GM12878 (cell line): ENCODE measurements at places on chromosomes 3 and 15.

- no peaks in the 10 kb centered on the region for H3K36me3 ChIP-seq
- DNase-seq, result no peak
- H3K4me3 ChIP-seq, result no peak overlapping the region
- no peak overlapping the region for H3K27ac ChIP-seq
- no peaks in the 10 kb centered on the region for H3K27me3 ChIP-seq
Observed at GRCh38 chr3:54079730-54080325, 42.5 kb upstream of the CACNA2D3 start.

DNA sequence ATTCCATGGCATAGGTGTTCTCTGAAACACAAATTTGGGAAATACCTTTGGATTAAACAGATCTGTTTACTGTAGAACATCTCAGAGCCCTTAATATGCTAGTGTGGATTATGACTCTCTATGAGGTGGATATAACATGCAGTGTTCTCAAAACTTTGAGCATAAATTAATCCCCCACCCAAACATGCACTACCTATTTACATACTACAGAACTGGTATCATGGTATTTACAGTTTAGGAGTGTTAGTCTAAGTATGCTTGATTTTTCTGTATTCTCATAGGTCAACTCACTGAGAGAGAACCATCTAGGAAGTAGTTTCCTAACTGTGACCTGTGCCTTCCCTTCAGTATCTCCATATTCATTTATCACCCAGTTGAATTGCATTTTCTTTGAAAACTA is 30.9 kb upstream of the ZNF609 start:
- no peaks in the 10 kb centered on the region for H3K36me3 ChIP-seq
- DNase-seq, result no peak
- no peaks in the 10 kb centered on the region for H3K27me3 ChIP-seq
- peaks cover 22% of the 10 kb centered on the region for H3K4me1 ChIP-seq
- H3K4me3 ChIP-seq, result peak overlapping the region; percentile 6; the same call in 1 of the 2 replicates
- H3K27ac ChIP-seq, result peak overlapping the region; percentile 87

- no peak for DNase-seq
- H3K27ac ChIP-seq, result no peak overlapping the region
- peaks cover 2% of the 10 kb centered on the region; the same call in 1 of the 2 replicates for H3K4me1 ChIP-seq
- no peaks in the 10 kb centered on the region for H3K27me3 ChIP-seq
- no peak overlapping the region for H3K4me3 ChIP-seq
- H3K36me3 ChIP-seq, result no peaks in the 10 kb centered on the region
Observed at GRCh38 chr3:184806567-184807271, 5.2 kb upstream of the VPS8 start.

- H3K27ac ChIP-seq, result no peak overlapping the region
- no peaks in the 10 kb centered on the region for H3K4me1 ChIP-seq
- no peak for DNase-seq
- no peaks in the 10 kb centered on the region for H3K27me3 ChIP-seq
- peaks cover 37% of the 10 kb centered on the region; the same call in 1 of the 2 replicates for H3K36me3 ChIP-seq
- no peak overlapping the region for H3K4me3 ChIP-seq
Observed at GRCh38 chr3:53224026-53224425, 31.8 kb downstream of the TKT start.

- no peaks in the 10 kb centered on the region for H3K4me1 ChIP-seq
- H3K27ac ChIP-seq, result no peak overlapping the region
- no peak for DNase-seq
Observed at GRCh38 chr15:69132977-69133861, 27.2 kb upstream of the GLCE start.

DNA sequence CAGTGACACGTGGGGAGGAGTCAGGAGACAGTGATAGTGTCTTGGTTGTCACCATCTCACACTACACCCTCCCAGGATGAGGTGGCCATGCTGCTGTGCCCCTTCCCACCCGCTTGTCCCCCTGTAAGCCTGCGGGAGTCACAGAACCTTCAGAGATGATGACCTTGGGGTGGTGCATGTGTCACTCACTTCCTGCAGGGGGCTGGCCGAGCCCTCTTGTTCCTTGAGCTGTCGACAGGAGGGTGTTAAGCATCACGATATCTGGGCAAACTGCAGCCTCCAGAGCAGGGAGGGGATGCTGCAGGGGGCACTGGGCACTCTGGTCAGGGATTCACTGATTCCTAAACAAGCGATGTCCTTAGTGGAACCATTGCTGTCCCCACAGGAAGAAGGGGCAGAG is 27.7 kb downstream of the FAH start:
- peaks cover 1% of the 10 kb centered on the region for H3K36me3 ChIP-seq
- H3K4me3 ChIP-seq, result no peak overlapping the region
- H3K27me3 ChIP-seq, result no peaks in the 10 kb centered on the region
- H3K27ac ChIP-seq, result no peak overlapping the region
- DNase-seq, result no peak
- H3K4me1 ChIP-seq, result no peaks in the 10 kb centered on the region

DNA sequence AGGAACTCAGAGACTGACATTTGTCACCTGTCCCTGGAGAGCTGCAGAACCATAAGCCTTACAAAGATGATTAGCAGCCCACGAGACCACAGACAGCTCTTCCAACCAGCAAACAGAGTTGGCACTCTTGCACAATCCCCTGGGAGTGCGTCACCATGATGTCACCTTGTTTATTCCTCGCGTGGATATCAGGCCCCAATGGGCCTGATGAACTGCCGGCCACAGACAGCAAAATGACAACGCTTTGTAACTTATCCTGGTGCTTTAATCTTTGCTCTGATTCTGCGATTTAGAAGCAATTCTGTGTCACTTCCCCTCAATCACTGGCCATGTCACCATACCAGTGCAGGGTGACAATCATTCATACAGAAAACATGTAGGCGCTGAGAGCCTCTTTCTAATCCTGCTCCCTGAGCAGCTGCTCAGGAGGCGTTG is 89.2 kb downstream of the TAMM41 start:
- H3K4me1 ChIP-seq, result no peaks in the 10 kb centered on the region
- no peaks in the 10 kb centered on the region for H3K36me3 ChIP-seq
- no peaks in the 10 kb centered on the region; the same call in 1 of the 2 replicates for H3K27me3 ChIP-seq
- no peak overlapping the region for H3K27ac ChIP-seq

DNA sequence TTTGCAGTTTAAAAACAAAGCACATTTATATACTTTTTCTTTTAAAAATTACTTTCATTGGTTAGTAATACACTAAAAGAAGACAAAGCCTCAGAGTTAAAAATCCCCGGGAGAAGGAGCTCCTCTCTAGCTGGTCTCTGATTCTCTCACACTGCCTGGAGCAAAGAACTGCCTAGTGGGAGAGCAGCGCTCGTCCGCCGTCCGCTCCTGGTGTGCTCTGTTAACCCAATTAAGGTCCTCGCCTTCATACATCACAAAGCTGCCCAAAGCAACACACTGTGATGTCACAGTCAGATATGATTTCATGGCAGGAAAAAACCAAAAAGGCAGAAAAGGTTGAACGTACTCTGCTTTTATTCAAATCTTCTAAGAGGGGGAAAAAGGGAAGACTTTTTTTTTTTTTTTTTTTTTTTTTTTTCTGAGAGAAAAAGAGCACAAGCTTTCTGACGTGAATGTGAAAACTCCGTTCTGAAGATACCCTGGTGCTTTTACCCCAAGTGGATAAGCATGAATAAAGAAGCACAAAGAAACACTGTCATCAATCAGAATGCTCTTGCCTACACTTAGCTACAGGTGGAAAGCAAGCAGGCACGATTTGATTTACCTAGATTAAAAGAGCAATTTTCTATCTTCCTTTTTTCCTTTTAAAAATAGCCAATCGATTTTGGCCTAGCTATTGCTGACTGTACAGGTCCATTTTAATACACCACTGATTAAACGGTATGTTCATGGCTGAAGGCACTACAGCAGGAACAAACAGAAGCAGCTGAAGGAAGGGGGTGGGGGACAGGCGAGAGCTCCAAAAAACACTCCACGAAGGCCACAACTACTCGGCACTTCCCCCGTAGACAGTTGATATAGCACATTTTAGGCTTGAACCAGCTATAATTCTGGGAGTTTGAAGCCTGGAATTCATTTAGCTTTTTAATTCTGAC is 115.2 kb downstream of the TIGIT start:
- no peaks in the 10 kb centered on the region for H3K36me3 ChIP-seq
- H3K4me1 ChIP-seq, result peaks cover 12% of the 10 kb centered on the region
- no peaks in the 10 kb centered on the region for H3K27me3 ChIP-seq
- no peak overlapping the region for H3K27ac ChIP-seq
- H3K4me3 ChIP-seq, result no peak overlapping the region

DNA sequence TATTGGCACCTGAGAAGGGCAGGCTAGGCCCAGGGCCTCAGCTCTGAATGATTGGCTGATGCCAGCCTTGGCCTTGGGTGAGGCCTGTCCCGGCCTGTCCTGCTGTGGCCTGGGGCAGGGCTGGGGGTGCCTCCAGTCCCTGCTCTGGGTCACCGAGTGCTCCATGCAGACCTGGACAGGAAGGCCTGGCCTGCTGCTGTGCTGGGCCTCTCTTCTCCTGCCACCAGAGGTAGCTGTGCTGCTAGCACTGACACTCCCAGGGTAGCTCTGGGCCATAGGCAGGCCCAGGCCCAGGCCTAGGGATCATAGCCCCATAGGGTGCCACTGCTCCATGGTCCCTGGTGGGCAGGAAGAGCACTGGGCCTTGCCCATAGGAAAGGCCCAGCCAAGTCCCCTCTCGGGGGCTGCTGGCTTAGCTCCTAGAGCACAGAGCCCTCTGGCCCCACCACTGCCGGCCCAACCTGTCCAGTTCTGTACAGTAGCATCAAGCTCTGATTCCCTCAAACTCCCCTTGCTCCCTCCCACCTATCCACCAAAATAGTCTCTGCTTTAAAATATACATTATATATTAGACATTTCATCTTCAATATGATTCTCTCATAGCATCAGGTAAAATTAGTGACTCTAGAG is 18.2 kb downstream of the ABTB1 start:
- DNase-seq, result no peak
- no peak overlapping the region for H3K27ac ChIP-seq
- no peaks in the 10 kb centered on the region for H3K27me3 ChIP-seq

DNA sequence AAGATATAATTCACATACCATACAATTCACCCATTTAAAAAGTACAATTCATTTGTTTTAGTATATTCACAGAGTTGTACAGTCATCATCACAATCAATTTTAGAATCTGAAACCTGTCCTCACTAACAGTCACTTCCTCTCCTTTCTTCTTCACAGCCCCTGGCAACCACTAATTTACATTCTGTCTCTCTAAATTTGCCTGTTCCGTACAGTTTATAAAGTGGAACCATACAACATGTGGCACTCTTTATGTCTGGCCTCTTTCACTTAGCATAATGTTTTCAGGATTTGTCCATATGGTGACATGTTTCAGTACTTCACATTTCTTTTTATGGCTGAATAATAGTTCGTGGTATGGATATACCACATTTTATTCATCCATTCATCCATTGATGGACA is 22.7 kb downstream of the ERICH6 start:
- peak overlapping the region; percentile 46; the same call in 1 of the 2 replicates for H3K27ac ChIP-seq
- H3K36me3 ChIP-seq, result no peaks in the 10 kb centered on the region
- H3K27me3 ChIP-seq, result no peaks in the 10 kb centered on the region
- peak; percentile 48 for DNase-seq

GRCh38 chr15:31328969-31329639 is 2.5 kb downstream of the KLF13 start:
- DNase-seq, result no peak
- H3K4me3 ChIP-seq, result peak overlapping the region; percentile 91
- no peaks in the 10 kb centered on the region for H3K27me3 ChIP-seq
- H3K36me3 ChIP-seq, result peaks cover 5% of the 10 kb centered on the region; the same call in 1 of the 2 replicates

- H3K36me3 ChIP-seq, result no peaks in the 10 kb centered on the region
- DNase-seq, result no peak
- peaks cover 18% of the 10 kb centered on the region for H3K4me1 ChIP-seq
- H3K27me3 ChIP-seq, result no peaks in the 10 kb centered on the region
- H3K27ac ChIP-seq, result no peak overlapping the region
Observed at GRCh38 chr3:10173095-10173925, 8.6 kb downstream of the IRAK2 start.

GRCh38 chr3:151219056-151219455 is 16.0 kb upstream of the GPR171 start:
- no peak overlapping the region for H3K4me3 ChIP-seq
- H3K27ac ChIP-seq, result no peak overlapping the region
- no peaks in the 10 kb centered on the region for H3K36me3 ChIP-seq
- peaks cover 2% of the 10 kb centered on the region for H3K27me3 ChIP-seq

DNA sequence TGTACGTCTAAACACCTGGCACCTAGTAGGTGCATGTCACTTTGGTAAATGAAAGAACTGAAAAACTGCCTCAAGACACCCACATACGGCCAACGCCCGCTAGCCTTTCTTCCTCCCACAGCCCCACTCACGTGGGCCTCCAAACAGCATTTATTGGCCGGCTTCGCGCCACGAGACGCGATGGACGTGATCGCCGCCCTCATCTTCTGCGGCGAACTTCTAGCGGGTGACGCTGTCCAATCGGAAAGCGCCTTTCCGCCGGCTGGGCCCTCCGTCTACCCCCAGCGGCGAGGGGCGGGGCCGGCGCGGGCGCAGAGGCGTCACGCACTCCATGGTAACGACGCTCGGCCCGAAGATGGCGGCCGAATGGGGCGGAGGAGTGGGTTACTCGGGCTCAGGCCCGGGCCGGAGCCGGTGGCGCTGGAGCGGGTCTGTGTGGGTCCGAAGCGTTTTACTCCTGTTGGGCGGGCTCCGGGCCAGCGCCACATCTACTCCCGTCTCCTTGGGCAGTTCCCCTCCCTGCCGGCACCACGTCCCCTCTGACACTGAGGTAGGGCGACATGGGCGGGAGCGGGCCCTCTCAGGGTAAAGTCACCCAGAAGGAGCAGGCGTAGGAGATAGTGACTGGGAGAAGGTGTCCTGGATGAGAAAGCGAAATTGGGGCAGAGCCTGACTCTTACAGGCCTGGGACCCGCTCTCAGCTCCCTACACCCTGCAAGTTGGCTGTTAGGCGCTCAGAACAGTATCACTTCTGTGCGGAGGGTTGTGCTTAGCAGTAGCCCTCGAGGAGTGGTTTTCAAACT is at the start of gene LMLN:
Gene LMLN (plus strand): TSS at position 327 of the 803 bp plus-strand sequence. CDS start 29 bp downstream, at position 356.
- no peaks in the 10 kb centered on the region for H3K27me3 ChIP-seq
- peaks cover 24% of the 10 kb centered on the region for H3K36me3 ChIP-seq
- DNase-seq, result peak; percentile 80
- peak within 1 kb of the TSS; percentile 41; the same call in 1 of the 2 replicates for H3K27ac ChIP-seq
- H3K4me1 ChIP-seq, result peaks cover 6% of the 10 kb centered on the region

GRCh38 chr3:98004721-98005120 is 30.4 kb downstream of the GABRR3 start:
- no peak overlapping the region for H3K27ac ChIP-seq
- no peak overlapping the region for H3K4me3 ChIP-seq
- H3K4me1 ChIP-seq, result peaks cover 22% of the 10 kb centered on the region; the same call in 1 of the 2 replicates
- H3K36me3 ChIP-seq, result no peaks in the 10 kb centered on the region

GRCh38 chr3:120528163-120528562 is 68.0 kb upstream of the NDUFB4 start:
- no peak for DNase-seq
- no peaks in the 10 kb centered on the region for H3K36me3 ChIP-seq
- H3K27ac ChIP-seq, result no peak overlapping the region

DNA sequence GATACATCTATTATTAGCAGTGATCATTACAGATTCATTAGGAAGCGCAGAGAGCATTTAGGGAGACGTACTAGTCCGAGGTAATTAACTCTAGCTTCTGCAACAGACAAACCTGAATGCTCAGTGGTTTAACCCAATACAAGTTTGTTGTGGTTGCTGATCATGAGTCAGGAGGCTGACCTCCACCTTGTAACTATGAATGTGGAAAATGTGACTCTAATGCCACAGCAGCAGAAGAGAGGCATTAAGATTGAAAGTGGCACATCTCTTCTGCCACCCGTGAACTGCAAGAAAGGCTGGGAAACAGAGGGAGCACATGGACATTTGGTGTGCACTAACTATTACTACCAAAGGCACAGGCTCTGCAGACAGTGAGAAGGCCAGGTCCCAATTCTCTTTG is 71.2 kb upstream of the C3orf80 start:
- no peak overlapping the region for H3K4me3 ChIP-seq
- H3K27me3 ChIP-seq, result no peaks in the 10 kb centered on the region
- no peaks in the 10 kb centered on the region for H3K36me3 ChIP-seq
- no peak for DNase-seq

GRCh38 chr3:69294014-69294766 is 91.7 kb downstream of the FRMD4B start:
- H3K27ac ChIP-seq, result no peak overlapping the region
- H3K4me1 ChIP-seq, result peaks cover 5% of the 10 kb centered on the region
- no peak overlapping the region for H3K4me3 ChIP-seq
- no peaks in the 10 kb centered on the region for H3K36me3 ChIP-seq
- H3K27me3 ChIP-seq, result no peaks in the 10 kb centered on the region
